ENCODE measurements at places on chromosomes 13 and 19. TPM values are rescaled to one million over a fixed set of nuclear protein-coding genes. Genes with fewer than 3 reads are reported as not detected.

DNA sequence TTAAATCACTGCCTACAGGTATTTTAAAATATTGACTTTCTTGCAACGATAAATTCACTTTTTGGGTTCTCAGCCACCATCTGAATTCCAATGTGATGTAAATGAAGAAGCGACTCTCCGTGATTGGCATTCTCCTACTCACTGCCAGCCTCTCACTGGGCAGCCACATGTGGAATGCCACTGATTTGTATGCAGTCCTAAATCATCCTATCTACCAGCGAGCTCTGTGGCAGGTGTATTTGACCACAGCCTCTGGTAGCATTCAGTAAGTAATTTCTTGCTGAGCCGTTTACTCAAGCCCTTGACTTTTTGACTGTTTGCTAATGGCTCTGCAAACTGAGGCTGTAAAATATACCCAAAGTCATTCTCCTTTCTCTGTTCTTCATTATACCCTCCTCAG lies 559.0 kb upstream of the SLC10A2 start:
- H3K27me3 ChIP-seq: no peaks in the 10 kb centered on the region
- no peaks in the 10 kb centered on the region for H3K4me1 ChIP-seq
- no peak overlapping the region for H3K4me3 ChIP-seq
- no peaks in the 10 kb centered on the region for H3K36me3 ChIP-seq

- H3K36me3 ChIP-seq: no peaks in the 10 kb centered on the region
- no peaks in the 10 kb centered on the region for H3K4me1 ChIP-seq
- no peak overlapping the region for H3K27ac ChIP-seq
- no peak for DNase-seq
- no peaks in the 10 kb centered on the region for H3K27me3 ChIP-seq
Measured at GRCh38 chr13:79191501-79191900, 214.6 kb downstream of the RBM26 start.

DNA sequence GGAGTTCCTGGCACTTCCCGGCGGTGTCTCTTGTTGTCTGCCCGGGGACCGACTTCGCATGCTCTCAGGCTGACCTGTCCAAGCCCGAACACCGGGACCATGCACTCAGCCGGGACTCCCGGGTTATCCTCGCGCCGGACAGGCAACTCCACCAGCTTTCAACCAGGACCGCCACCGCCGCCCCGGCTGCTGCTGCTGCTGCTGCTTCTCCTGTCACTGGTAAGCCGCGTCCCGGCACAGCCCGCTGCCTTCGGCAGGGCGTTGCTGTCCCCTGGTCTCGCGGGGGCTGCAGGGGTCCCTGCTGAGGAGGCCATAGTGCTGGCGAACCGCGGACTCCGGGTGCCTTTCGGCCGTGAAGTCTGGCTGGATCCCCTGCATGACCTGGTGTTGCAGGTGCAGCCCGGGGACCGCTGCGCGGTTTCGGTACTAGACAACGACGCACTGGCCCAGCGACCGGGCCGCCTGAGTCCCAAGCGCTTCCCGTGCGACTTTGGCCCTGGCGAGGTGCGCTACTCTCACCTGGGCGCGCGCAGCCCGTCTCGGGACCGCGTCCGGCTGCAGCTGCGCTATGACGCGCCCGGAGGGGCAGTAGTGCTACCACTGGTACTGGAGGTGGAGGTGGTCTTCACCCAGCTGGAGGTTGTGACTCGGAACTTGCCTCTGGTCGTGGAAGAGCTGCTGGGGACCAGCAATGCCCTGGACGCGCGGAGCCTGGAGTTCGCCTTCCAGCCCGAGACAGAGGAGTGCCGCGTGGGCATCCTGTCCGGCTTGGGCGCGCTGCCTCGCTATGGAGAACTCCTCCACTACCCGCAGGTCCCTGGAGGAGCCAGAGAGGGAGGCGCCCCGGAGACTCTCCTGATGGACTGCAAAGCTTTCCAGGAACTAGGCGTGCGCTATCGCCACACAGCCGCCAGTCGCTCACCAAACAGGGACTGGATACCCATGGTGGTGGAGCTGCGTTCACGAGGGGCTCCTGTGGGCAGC lies 661 bp downstream of the FREM2 start:
- no peaks in the 10 kb centered on the region for H3K36me3 ChIP-seq
- peak overlapping the region; percentile 21 for H3K27ac ChIP-seq
- H3K4me1 ChIP-seq: peaks cover 11% of the 10 kb centered on the region

DNA sequence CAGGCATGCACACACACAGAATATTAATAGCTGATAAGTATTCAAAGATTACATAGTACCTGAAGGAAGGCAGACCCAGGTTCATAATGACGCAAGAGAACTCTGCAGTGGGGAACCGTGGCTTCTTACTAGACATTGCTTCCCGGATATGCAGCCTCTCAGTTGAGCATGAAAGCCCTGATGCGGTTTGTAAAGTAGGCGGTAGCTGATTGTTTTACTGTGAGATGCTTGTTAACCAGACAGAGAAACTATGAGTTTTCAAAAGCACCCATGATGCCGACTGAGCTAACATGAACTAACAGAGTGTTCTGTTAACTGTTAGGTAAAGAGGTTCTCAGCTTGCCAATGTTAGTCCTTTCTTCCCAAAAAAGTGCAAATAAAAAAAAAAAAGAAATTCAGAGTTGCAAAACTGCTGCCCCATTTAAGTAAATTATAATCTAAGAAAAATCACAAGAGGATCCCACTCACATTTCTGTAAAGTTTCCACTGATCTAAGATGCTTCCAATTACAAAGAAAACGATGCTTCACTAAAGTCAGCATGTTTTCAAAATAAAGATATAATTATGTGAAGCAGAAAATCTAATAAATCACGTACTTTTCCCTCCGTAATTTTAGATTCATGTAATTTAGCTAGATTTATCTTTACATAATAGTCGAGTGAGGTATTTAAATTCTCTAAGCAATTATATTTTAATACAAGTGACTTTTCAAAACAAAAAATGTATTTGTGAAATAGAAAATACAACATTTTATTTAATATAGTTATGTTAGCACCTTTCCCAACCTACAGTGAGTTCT lies 2.2 kb downstream of the FLT1 start:
- H3K4me1 ChIP-seq: peaks cover 16% of the 10 kb centered on the region
- DNase-seq: no peak
- H3K27ac ChIP-seq: no peak overlapping the region
- no peaks in the 10 kb centered on the region for H3K36me3 ChIP-seq

- peaks cover 75% of the 10 kb centered on the region for H3K27me3 ChIP-seq
- no peak overlapping the region for H3K27ac ChIP-seq
- no peaks in the 10 kb centered on the region for H3K36me3 ChIP-seq
- no peak overlapping the region for H3K4me3 ChIP-seq
- DNase-seq: no peak
Measured at GRCh38 chr13:52842441-52842840, 6.0 kb downstream of the PCDH8 start.

DNA sequence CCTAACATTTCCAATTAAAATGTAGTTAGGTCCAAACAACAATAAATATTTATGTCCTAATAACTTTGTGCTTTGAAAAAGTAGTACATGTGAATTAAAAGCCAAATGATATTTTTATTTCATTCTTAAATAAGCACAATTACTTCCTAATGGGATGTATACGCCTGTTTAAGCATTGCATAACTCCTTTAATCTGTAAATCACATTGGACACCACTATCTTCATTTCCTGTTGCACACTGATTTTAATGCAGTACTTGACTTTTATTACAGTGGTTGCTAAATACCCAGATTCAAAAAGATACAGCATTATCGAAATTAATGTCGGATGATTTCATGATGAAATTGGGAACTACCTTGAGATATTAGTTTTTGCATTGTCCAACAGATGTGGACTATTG lies 70.9 kb downstream of the TNFSF11 start:
- no peaks in the 10 kb centered on the region for H3K27me3 ChIP-seq
- DNase-seq: no peak
- no peak overlapping the region for H3K27ac ChIP-seq
- no peaks in the 10 kb centered on the region for H3K4me1 ChIP-seq
- no peak overlapping the region for H3K4me3 ChIP-seq
- no peaks in the 10 kb centered on the region for H3K36me3 ChIP-seq

GRCh38 chr19:47469719-47470118 lies 2.0 kb downstream of the SLC8A2 start:
- peaks cover 6% of the 10 kb centered on the region for H3K4me1 ChIP-seq
- H3K36me3 ChIP-seq: no peaks in the 10 kb centered on the region
- H3K27ac ChIP-seq: no peak overlapping the region
- peaks cover 53% of the 10 kb centered on the region for H3K27me3 ChIP-seq

DNA sequence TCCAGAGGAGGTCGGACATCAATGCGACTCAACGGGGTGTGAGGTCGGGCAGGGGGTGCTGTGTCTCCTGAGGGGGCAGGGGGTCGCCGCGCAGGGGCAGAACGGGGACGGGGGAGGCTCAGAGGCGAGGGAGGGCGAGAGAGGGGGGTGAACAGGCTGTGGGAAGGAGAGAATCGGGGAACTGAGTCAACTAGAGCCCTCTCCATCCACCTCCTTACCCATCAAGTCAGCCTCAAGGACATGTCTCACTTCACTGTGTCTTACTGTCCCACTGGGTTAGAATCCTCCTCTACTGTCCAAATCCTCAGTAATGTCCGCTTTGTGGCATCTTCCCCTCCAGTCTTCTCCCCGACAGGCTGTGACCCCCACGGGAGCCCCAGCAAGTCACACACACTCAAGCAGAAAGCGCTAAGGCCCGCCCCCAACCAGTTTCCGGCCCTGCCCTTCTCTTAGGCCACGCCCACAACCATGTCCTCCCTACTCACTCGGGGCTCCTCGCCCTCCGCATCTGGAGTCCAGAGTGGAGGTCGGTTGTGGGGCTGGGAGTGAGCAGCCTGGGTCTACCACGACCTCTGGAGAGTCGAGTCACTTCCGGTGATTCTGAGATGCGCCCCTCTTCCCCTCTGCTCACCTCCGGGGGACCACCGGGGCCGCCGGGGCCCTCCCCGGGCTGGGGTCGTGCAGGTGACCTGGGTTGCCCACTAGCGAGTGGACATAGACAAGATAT lies 9.3 kb downstream of the PLEKHA4 start:
- no peak overlapping the region for H3K27ac ChIP-seq
- H3K27me3 ChIP-seq: no peaks in the 10 kb centered on the region
- no peaks in the 10 kb centered on the region for H3K36me3 ChIP-seq
- H3K4me1 ChIP-seq: no peaks in the 10 kb centered on the region

DNA sequence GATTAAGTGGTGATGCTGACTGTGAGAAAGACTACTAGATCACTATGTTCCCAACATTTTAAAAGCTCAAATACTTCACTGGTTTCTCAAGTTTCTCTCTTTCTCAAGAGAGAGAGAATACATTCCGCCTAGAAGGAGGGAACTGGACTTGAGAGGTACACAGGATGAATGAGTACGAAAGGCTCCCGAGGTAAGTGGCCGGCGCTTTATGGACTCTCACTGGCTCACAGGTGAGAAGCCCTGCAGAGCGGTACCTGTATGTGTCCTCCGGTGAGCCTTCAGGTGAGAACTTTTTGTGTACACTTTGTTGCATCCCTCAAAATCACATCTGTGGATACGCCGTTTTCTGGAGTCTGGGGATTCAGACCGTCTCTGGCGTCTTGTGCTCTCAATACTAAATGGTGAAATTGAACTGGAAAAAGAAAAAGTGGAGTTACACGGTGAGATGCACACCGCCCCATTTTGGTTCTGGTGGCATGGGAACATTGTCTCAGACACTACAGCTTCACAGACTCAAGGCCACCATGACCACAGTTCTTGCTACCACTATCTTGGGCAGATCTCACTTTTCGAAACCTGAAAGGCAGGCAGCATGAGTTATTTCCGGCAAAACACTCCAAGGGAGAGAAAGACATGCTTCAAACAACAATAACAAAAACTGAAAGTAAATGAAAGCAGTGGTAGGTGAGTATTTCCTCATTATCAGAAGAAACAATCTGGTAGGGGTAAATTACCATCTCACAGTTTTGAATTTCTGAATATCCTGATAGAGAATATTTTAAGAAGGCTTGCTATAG lies 418.9 kb downstream of the KLF12 start:
- no peak overlapping the region for H3K27ac ChIP-seq
- no peaks in the 10 kb centered on the region for H3K36me3 ChIP-seq
- no peaks in the 10 kb centered on the region for H3K27me3 ChIP-seq
- peaks cover 4% of the 10 kb centered on the region for H3K4me1 ChIP-seq
- no peak overlapping the region for H3K4me3 ChIP-seq
- DNase-seq: no peak

DNA sequence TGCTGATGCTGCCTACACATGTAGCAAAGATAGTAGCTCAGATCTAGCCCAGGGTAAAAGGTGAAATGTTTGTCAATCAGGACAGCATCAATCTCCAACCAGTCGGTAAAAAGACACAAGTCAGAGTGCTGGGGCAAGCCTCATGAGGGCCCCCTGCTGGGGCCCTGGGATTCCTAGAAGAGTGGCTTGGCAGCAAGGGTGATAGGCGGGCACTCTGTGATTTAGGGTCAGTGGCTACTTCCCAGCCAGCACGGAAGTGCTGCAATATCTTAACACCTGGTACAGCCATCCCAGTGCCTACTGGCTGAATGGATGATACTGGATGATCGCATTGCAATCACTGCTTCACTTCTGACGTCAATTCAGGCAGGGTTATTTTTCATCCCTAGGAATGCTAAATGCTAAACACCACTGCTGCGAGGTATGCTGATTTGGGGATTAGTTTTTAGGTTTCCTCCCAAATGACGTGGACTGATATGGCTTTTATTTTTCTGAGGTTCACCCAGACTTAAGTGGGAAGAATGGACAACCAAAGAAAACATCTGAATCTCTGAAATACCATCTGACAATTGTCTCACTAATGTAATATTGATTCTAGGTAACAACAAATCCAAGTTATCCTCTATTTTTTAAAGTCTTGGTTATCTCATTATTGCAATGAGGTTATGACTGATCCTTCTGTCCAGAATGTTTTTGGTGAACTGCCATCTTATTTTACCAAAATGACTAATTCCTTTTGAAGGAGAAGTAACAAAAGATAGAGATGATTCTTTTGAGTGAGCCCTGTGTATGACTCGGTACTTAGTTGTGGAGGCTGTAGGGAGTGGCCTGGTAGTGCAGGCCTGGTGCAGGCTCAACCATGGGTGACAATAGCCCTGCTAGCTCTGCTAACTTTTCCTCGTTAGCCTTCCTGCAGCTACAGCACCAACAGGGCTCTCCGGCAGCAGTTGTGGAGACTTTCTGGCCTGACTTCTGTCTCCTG lies 432.5 kb downstream of the FGF9 start:
- peaks cover 8% of the 10 kb centered on the region for H3K4me1 ChIP-seq
- H3K27ac ChIP-seq: no peak overlapping the region
- H3K36me3 ChIP-seq: no peaks in the 10 kb centered on the region
- H3K4me3 ChIP-seq: no peak overlapping the region
- no peak for DNase-seq
- no peaks in the 10 kb centered on the region for H3K27me3 ChIP-seq

GRCh38 chr13:70568571-70568970 lies 460.3 kb upstream of the KLHL1 start:
- no peaks in the 10 kb centered on the region for H3K27me3 ChIP-seq
- no peaks in the 10 kb centered on the region for H3K36me3 ChIP-seq
- no peaks in the 10 kb centered on the region for H3K4me1 ChIP-seq
- peak; percentile 61 for DNase-seq

- no peaks in the 10 kb centered on the region for H3K4me1 ChIP-seq
- H3K27ac ChIP-seq: no peak overlapping the region
- no peaks in the 10 kb centered on the region for H3K36me3 ChIP-seq
- no peaks in the 10 kb centered on the region for H3K27me3 ChIP-seq
- H3K4me3 ChIP-seq: no peak overlapping the region
- DNase-seq: no peak
Measured at GRCh38 chr13:33560726-33561125, 257.2 kb upstream of the RFC3 start.

APOC1 gene
- total RNA-seq: 330 TPM

GSX1 gene
- total RNA-seq: not detected

PSG7 gene
- not detected for total RNA-seq

MEIOSIN gene
- not detected for total RNA-seq

CASP14 gene
- not detected for total RNA-seq

FAM83E gene
- total RNA-seq: 13.8 TPM

CDK8 gene
- 27.0 TPM for total RNA-seq

GPR4 gene
- total RNA-seq: not detected

FGF21 gene
- not detected for total RNA-seq

KIR2DL3 gene
- not detected for total RNA-seq

ZNF616 gene
- 9.1 TPM for total RNA-seq

IGFL1 gene
- not detected for total RNA-seq
